Frontal cortex (tissue), 4 donors: ENCODE measurements at places on chromosomes 11 and 22. TPM values are rescaled to one million over a fixed set of nuclear protein-coding genes. Genes with fewer than 3 reads are reported as not detected.
A peak's percentile ranks its signal among the peaks of the same experiment; 100 is the strongest.

The MRGPRX4 gene
- not detected for total RNA-seq

The ADAMTS8 gene
- 2.4 TPM for total RNA-seq

The CLMP gene
- total RNA-seq = 50.5 TPM

The RFPL1 gene
- total RNA-seq = under 0.01 TPM

The PATE2 gene
- total RNA-seq = 0.82 TPM

The NCF4 gene
- 2.0 TPM for total RNA-seq

The SCGB1A1 gene
- not detected for total RNA-seq

DNA sequence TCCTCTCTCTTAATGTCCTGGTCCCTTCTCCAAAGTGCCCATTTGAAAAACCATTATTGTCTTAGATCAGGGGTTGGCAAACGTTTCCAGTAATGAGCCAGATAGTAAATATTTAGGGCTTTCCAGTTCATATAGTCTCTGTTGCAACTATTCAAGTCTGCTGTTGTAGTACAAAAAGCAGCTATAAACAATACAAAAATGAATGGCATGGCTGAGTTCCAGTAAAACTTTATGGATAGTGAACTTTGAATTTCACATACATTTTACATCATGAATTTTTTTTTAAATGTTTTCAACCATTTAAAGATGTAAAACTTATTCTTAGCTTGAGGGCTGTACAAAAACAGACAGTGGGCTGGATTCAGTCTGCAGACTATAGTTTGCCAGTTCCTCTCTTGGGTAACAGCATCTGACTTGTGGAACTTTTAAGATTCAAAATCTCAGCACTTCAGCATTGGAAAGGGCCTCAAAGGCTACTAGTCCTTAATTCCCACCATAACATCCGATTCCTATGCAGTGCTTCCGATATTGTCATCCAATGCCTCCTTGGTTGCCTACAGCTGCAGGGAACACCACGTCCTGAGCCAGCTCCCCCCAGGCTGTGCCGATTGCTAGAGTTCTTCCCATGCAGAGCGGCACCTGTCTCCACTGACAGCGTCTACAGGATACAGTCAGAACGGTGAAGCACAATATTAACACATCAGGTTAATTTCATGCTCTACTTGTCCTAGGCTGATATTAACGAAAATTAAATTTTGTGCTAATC is 65.6 kb upstream of the E2F8 start:
- DNase-seq = no peak

DNA sequence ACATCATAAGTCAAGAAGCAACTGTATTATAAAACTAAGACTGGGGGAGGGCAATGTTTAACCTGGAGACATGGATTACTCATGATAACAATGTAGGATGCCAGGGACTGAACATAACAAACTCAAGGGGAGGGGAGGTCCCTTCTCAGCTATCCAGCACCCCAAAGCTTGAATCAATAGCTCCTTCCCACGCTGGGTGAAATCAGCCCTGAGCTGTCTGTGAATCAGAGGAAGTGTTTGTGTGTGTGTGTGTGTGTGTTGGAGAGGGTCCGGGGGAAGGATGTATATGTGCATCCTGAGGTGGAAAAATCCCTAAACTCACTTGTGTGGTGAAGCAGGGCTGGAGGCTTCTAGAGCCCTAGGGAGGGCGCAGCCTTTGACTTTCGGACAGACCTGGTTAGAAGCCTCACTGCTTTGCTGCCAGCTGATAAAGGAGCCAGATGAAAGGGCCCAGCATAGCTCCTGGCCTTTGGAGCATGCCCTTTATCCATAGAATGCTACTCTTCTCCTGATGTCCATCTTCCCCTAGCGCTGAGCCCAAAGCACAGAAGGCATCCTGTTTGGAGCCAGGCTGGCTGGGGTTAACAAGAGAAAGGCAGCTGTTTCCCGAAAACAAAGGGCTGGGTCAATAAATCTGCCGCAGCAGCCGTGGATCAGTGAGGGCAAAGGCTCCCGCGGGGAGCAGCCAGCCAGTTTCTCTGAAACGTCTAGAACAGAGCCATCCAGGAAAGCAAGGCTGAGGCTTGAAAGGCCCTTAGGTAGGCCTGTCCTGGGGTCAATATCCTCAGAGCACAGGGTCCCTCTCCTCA is 35.8 kb downstream of the TNKS1BP1 start:
- DNase-seq = no peak

DNA sequence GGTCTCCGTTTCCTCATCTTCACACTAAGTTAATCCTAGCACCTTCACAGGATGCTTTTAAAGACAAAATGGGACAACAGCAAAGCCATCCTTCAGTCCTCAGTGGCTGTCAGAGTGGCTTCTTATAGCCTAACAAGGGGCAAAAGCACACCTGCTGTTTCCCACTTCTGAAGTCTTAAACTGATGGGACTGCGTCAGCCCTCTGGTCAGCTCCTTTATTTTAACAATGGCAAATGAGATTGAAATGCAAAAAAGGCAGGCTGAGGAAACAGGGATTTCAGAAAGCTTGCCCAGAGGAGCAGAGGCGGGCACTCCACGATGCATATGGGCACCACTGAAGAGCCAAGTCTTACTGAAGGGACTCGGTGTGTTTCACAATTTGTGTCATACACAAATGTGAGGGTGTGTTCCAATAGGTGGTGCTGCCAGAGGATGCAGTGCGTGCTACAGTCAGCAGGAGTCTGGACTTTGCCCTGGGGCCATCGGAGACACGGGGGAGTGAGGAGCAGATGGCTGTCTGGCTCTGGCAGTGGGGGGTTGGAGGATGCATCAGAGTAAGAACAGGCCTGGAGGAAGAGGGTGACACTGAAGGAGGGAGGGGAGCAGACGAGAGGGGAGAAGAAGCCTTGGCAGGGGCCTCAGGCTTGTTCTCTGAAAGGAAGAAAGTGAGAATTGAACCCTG is 47.3 kb downstream of the TENM4 start:
- DNase-seq = no peak

DNA sequence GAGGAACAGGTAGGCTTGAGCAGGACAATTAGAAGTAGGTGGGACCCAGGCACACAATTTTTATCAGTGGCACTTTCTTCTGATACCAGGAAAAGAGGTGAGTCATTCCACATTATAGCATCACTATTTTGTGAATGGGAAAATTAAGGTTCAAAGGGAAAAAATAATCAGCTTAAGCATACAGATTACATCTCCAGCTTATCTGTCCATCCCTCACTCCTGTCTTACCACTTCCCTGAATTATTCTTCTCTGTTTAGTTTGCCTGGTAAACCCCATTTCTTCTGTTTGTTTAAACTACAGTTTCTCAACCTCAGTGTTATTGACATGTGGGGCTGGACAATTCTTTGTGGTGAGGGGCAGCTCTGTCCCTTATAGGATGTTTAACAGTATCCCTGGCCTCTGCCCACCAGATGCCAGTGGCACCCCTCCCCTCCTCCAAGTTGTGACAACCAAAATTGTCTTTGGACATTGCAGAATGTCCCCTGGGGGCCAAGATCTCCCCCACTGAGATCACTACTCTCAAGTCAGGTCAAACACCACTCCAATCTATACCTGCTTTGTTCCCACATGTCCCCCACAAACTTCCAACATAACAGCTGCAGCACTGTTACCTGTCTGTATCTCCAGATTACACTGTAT is 8.5 kb upstream of the XBP1 start:
- no peak for DNase-seq

- DNase-seq = no peak
Measured at GRCh38 chr11:118771547-118772288, 19.2 kb downstream of the DDX6 start.

- DNase-seq = no peak
Measured at GRCh38 chr11:130183878-130184610, 24.5 kb downstream of the ST14 start.

DNA sequence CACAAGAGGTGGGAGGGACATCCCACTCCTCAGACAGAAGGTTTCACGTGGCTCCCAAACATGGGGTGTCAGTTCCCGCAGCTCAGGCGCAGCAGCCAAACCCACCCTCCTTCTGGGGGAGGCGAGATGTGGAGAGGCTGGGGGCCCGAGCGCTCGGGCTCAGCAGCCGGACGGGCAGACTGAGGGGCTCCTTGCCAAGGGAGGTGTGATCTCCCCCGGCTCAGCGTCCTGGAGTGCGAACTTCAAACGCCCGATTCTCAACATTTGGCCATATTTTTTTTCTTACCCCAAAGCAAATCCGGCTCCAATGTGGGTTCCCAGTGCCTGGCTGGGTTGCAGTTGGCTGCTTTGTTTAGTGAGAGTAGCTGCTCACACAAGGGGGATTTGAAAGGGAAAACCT is 477.9 kb downstream of the MN1 start:
- no peak for DNase-seq

GRCh38 chr22:42078469-42079318 is 806 bp upstream of the SMDT1 start:
- DNase-seq = peak; percentile 52

GRCh38 chr11:69221086-69221485 is 65.4 kb downstream of the SMIM38 start:
- DNase-seq = no peak

DNA sequence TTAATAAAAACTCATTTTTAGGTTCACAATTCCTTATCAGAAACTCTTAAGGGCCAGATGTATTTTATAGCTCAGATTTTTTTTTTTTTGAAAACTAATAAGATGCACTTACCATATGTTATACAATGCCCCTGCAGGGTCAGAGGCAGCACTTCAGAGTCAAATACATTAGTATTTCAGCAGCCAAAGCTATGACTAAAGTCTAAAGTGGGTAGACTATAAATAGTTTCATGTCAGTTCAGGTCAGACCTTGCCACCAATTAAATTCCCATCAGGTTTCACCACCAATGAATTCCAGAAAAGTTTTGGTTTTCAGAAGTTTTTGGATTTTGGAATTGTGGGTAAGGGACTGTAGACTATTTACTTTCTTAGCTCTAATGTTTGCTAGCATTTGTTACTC is 75.9 kb downstream of the FAM83F start:
- no peak for DNase-seq

DNA sequence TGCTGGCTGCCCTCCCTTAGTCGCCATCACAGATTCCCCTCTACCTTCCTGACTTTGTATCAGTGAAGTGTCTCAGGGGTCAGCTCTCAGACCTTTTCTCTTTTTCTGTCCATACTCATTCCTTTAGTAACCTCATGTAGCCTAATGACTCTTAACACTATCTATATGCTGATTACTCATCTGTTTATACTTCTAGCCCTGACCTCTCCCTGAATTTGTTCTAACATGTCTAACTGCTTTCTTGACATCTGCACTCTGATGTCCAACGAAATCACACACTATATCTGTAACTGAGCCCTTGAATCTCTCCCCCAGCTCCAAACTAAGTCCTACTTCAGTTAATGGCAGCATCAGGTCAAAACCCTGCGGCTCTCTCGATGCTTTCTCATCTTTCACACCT is 135.8 kb upstream of the TIMP3 start:
- no peak for DNase-seq

DNA sequence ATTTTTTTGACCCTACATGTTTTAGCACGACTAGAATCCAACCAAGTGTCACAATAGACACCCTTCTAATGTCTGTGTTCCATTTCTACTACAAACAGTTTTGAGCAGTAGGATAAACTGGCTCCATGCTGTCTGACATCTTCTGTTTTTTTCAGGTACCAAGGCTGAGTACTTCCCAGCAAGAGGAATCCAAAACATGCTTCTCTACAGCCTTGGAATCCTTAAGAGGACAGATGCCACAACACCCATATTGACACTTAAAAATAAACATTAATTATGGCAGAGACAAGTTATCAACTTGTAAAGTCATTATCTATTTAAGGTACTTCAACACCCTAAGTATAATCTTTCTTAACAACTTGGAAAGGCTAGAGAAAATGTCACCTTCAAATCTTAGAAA is 54.2 kb downstream of the LGR4 start:
- no peak for DNase-seq

GRCh38 chr11:71240061-71240690 is 12.2 kb downstream of the SHANK2 start:
- DNase-seq = no peak

GRCh38 chr22:50674130-50674500 is 1.5 kb downstream of the SHANK3 start:
- DNase-seq = peak; percentile 44
